Activated T-helper 17 cell treated with anti-CD3 and anti-CD28 coated beads, Interleukin-2, amount 50 U/mL, for 72 hours (primary cell): ENCODE measurements at places on chromosomes 6 and 20. TPM values are rescaled to one million over a fixed set of nuclear protein-coding genes. Genes with fewer than 3 reads are reported as not detected.

DNA sequence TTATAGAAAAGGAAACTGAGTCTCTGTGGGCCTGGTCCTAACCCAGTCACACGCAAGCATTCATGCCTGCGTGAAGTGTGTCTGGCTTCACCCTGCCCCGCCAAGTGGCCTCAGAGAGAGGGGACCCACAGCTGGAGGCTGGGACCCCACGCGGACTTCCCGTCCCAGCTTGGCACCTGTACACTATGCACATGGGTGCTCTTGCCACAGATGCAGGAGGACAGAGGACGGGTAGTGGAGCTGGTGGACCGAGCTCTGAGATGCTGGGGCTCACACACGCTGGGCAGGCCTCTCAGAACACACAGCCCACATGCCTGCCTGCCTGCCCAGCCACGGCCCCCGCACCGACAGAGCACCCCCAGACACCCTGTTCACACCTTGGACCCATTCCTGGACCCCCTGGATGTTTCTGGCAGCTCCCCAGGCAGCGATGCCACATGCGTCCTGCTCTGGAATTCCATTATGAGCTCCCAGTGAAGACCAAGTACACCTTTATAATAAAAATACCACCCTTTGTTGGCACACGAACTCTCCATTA is 24.9 kb upstream of the SMOC2 start:
- ATAC-seq = no peak

DNA sequence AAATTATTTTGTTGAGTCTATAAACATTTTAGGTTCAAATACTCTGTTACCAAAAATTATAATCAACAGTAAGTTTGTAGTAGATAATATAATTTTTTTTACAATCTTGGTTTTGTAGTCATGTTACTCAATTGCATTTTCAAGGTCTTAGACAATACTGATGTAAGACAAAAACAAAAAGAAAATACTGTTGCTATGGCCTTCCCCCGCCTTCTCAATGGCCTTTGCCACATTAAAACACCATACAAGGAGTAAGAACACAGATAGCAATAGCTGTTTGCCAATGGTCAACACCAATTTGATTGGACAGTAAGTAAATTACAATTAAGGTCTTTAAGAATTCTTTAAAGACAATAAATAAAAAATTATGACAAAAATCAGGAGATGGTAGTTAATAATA is 450.2 kb downstream of the CDC5L start:
- no peak for ATAC-seq

- ATAC-seq = no peak
These were observed 115.9 kb upstream of the ARMC2 start for GRCh38 chr6:108732091-108732870.

DNA sequence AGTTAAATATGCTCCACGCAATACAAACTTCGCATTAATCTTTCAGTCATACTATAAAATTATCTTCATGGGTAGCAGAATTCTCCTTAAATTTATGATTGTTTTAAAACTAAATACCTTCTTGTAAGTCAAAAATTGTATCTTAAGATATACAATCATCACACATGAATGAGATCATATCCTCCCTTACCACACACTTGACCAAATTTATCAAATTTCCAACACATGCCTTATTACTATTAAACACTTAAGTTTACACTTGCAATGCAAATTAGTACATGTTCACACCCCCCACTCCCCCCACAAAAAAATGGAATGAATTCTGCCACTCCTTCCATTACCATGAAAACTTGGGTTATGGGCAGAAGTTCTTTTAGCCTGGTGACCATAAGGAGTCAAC is 13.8 kb downstream of the RANBP9 start:
- ATAC-seq = no peak

GRCh38 chr20:15862178-15862577 is 711.1 kb downstream of the KIF16B start:
- ATAC-seq = no peak

DNA sequence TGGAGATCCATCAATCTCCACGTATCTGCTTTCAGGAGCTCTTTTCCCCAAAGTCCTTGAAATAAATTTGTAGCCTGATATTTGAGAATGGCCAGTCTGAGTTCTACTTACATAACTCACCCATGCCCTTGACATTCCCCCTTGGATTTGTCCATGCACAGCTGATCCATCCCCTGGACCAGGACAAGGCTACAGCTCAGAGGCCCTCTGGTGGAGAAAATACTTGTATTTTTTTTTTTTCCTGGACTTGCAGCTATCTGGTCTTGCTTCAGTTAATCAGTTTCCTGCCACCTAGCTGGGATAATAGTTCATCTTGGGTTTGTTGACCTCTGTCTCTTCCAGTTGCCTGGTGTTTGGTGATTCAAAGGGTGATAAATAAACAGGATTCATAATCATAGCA is 467.6 kb downstream of the DHX35 start:
- ATAC-seq = no peak

FHL5 gene
- total RNA-seq = not detected

- ATAC-seq = no peak
These were observed 261.2 kb downstream of the PHACTR1 start for GRCh38 chr6:12977806-12978205.

GRCh38 chr6:51456282-51456681 is 631.1 kb downstream of the PKHD1 start:
- ATAC-seq = no peak

DNA sequence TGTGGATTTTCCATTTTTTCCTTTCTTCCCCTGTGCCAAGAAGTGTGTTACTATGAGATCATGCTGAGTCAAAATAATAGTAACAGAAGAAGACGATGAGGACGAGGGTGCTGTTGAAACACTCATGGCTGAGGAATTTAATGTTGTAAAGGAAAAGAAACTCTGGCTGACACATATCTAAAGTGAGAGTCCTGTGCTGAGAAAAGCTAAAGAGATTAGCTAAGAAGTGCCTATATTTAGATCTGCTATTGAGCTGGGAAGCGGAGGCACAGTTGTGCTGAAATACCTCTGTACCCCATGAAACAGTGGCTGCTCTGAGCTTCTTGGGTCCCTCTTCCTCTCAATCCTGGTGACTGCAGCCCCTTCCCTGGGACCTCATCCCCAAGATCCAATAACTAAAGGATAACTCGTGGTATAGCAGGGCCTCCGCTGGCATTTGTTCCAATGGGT is 1.1 kb upstream of the SYTL3 start:
- ATAC-seq = peak; percentile 36

GRCh38 chr20:59983076-59983475 is 24.9 kb downstream of the CDH26 start:
- ATAC-seq = no peak

GRCh38 chr20:9626357-9626756 is 112.0 kb downstream of the LAMP5 start:
- no peak for ATAC-seq
